CMK (cell line): ENCODE measurements at places on chromosomes 5 and 9.

DNA sequence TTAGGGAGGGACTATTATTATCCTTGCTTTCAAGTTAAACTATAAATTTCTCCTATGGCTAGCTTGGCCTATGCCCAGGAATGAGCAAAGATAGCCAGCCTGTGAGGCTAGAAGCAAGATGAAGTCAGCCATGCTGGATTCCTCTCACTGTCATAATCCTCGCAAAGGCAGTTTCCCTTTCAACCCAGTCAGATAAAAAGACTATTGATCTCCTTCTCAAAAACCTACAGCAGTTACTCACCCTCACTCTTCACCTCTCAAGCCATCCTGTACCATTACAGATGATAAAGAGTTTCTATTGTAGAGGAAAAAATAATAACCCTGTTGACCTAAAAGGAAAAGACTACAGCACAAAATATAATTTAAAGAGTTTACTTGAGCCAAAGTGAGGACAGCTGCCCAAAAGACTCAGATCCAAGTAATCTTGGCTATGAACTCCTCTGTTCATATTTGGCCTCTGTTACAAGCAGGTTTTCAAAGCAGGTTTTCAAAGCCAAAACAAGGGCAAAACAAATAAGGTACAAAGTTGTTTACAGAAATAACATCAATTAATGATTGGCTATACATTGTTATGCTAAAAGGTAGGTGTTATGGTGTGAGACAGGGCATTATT lies 41.7 kb downstream of the KCNV2 start:
- no peak for DNase-seq

- no peak for DNase-seq
Observed at GRCh38 chr5:35098214-35098613, 50.5 kb upstream of the AGXT2 start.

DNA sequence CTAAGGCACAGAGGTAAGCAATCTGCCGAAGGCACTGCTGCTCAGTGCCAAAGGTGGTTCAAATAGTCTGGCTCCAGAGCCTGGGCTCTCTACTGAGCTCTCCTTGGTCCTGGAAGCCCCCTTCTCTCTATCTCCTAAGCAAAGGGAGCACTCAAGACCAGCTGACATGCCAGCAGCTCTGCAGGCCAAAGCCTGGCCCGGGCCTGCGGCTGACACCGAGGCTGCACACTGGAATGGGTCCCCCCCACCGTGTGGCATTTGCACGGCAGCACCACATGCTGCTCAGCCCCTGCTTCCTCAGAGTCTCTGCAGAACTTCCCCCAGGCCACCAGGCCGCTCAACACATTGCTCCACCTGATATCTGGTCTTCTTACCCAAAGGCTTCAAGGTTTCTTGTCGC lies 57.8 kb upstream of the GOLPH3 start:
- DNase-seq: no peak

- no peak for DNase-seq
Observed at GRCh38 chr5:37787742-37788141, 52.1 kb downstream of the GDNF start.

DNA sequence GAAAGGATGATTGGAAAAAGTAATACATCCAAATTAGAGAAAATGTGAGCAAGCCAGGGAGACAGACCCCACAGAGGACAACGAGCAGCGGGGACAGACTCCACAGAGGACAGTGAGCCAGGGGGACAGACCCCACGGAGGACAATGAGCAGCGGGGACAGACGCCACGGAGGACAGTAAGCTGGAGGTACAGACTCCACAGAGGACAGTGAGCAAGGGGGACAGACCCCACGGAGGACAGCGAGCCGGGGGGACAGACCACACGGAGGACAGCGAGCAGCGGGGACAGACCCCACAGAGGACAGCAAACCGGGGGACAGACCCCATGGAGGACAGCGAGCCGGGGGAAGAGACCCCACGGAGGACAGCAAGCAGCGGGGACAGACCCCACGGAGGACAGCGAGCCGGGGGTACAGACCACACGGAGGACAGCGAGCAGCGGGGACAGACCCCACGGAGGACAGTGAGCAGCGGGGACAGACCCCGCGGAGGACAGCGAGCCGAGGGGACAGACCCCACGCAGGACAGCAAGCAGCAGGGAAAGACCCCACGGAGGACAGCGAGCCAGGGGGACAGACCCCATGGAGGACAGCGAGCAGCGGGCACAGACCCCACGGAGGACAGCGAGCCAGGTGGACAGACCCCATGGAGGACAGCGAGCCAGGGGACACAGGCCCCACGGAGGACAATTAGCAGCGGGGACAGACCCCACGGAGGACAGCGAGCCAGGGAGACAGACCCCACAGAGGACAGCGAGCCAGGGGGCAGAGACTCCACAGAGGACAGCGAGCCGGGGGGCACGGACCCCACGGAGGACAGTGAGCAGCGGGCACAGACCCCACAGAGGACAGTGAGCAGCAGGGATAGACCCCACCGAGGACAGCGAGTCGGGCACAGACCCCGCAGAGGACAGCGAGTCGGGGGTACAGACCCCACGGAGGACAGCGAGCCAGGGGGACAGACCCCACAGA lies 1.9 kb upstream of the ZDHHC11 start:
- DNase-seq: no peak

DNA sequence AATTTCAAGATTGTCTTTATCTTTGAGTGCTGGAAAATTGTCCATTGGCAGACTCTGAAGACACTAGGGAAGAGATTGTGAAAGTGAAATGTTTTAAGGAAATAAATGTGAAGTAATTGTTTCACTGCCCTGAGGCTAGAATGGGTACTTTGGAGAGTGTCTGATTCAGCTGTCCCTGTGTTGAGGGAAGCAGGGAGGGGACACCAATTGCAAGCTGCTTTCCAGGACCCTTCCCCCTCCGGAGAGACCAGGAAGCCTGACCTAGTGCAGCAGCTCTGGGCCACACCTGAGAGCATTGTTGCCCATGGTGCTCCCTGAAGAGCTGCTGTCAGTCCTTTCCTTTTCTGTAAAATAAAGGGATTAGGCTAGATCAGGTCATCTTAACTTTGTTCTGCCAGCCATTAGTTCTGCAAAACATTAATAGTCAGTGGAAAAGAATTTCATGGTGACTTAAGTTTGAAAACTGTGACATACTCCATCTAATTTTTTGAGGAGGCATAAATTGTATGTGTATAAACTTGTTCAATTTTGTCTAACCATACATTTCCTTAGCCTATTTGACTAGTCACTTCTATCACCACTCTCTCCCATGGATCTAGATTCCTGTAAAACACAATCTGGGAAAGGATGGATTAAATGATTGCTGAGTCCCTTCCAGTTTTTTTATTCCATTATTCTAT lies 18.8 kb downstream of the MAP1B start:
- DNase-seq: no peak

DNA sequence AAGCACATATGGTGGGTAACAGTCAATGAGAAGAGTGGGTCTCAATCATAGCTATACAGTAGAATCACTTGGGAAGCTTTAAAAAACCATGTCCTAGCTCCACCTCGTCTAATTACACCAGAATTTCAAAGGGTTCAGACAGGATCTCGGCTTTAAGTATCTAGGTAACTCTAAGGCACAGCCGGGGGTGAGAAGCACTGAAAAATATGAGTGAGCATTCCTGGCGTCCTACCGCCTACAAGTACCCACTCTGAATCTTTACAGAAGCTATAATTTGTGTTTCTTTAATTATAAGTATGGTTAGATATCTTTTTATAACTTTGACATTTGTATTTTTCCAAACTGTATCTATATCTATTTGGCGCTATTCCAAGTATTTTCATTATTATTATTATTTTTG lies 16.1 kb downstream of the PAIP1 start:
- DNase-seq: no peak

DNA sequence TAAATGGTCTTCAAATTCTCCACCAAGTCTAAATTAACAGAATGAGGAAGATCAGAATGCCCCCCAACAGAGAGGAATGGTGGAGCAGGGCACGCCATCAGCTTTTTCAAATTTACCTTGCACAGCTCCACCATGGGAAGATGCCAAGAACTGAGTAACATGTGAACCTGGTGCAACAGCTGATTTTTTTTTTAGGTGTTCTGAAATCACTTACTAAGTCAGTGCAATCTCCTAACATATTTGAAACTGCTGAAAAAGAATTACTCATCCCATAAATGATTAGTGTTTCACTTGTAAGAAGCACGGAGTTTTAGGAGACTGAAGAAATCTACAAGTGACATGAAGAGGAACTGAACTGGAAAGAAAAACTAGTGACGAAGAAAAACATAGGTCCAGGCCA lies 5.1 kb downstream of the TMEM245 start:
- no peak for DNase-seq

GRCh38 chr9:114830546-114830945 lies 24.7 kb upstream of the TNFSF15 start:
- DNase-seq: no peak

GRCh38 chr5:146428658-146429057 lies 18.5 kb upstream of the TCERG1 start:
- no peak for DNase-seq

DNA sequence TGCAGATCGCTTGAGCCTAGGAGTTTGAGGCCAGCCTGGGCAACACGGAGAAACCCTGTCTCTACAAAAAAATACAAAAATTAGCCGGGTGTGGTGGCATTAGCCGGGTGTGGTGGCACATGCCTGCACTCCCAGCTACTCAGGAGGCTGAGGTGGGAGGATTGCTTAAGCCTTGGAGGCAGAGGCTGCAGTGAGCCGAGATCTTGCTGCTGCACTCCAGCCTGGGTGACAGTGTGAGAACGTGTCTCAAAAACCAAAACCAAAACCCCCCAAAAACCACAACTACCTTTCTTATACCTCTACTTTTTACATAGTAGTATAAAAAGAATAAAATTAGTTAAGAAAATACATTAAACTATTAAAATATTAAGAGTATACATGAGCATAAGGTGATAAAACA lies 121.2 kb downstream of the RAPGEF6 start:
- DNase-seq: no peak

- no peak for DNase-seq
Observed at GRCh38 chr9:9919174-9919775, 693.5 kb downstream of the PTPRD start.

- DNase-seq: no peak
Observed at GRCh38 chr9:137497921-137498719, 39.0 kb upstream of the NSMF start.

DNA sequence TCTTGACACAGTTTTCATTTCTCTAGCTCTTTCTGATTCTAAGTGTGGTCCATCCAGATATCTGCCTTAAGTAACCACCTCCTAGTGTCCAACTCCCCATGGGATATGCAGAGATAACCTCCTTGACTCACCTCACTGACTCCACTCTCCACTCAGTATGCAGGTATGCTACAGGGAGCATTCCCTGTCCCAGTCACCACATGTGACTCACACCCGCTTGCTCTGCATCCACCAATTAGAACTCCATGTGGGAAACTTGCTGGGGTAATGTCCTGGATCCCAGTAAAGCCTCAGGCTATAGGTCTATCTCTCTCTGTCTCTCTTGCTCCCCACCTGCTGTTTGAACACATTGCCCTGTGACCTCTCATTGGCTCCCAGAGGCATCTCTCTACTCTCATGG lies 563.9 kb downstream of the HTR1A start:
- no peak for DNase-seq

DNA sequence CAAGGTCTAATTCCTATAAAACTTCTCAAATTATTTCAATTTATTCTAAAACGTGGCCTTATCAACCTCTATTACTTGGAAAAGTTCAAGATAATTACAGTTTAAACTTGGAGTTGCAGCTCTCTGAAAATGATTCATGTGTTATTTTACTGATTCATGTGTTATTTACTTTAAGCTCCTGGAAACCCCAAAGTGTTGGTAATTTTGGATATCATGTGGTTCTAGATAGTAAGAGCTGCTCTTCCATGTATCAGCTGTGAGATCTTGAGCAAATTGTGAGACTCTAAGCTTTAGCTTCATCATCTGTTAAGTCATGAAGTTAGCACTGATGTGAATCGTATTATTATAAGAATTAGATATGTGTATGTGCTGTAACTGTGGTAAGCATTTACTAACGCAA lies 749.2 kb downstream of the TLE4 start:
- DNase-seq: no peak

GRCh38 chr9:108410161-108410560 lies 445.6 kb downstream of the ACTL7B start:
- DNase-seq: no peak

- no peak for DNase-seq
Observed at GRCh38 chr9:86315078-86315477, 32.7 kb upstream of the ISCA1 start.

DNA sequence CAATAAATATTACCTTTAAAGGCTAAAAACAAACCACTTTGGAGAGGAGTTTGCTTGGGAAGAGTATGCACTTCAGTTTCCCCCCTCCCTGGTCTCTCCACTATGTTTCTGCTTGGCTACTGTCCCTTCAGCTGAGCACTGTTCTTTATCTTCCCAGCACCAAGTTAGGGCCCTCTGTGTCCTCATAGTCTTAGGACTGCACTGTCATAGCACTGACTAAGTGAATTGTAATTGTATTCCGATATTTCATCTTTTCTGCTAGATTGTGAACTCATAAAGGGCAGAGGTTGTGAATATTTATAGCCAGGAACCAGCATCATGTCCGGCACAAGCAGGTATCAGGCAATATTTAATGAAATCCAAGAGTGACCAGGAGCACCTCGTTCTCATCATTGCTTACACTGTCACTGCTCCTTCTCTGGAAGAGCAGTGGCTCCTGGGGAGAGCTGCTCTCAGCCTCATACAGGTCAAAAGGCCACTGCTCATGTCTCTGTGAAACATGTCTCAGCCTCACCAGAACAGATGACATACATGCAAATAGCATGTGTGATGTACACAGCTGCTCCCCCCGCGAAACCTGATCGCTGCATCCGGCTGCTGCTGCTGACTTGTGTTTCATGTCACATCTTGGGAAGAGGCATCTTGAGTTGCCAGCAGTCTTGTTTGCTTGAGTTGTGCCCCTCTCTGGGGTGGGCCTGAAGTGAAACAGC lies 279.7 kb upstream of the MSX2 start:
- no peak for DNase-seq

DNA sequence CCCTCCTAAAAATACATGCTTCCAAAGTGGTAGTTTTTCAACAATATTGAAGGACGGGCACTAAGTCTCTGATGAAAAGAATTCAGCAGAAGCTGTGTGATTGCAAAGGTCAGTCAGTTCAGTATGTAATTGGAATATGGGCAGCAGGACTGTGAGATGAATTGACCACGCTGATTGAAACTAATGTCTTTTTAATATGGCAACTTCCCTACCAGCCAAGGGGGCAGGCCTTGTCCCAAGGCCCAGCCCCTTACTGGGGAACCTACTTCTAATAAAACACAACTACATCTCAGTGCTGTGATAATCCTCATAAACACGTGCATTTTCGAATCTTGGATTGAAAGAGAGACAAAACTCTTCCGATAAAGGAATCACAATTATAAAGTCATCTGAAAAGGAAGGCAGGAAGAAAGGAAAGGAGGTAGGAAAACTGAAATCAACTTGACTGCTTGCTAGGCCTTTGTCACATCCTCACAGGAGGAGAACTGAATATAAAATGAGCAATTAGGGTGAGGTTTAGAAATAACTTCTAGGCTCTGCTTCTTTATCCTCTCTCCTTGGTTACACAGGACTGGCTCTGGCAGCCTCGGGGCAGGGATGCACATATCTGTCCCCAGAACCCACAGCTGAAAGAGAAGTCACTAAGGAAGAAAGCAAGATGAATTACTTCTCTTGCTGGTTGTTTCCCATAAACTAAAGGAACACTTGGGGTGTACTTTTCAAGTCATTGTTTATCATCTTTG lies 281.9 kb downstream of the GLIS3 start:
- DNase-seq: no peak

GRCh38 chr9:135976944-135977343 lies 15.8 kb upstream of the UBAC1 start:
- no peak for DNase-seq
